ENCODE measurements at places on chromosomes 7 and 10.

GRCh38 chr7:157347217-157347904 is 10.6 kb downstream of the DNAJB6 start:
- no peak for DNase-seq

GRCh38 chr7:155897758-155898386 is 85.6 kb upstream of the SHH start:
- DNase-seq: no peak

DNA sequence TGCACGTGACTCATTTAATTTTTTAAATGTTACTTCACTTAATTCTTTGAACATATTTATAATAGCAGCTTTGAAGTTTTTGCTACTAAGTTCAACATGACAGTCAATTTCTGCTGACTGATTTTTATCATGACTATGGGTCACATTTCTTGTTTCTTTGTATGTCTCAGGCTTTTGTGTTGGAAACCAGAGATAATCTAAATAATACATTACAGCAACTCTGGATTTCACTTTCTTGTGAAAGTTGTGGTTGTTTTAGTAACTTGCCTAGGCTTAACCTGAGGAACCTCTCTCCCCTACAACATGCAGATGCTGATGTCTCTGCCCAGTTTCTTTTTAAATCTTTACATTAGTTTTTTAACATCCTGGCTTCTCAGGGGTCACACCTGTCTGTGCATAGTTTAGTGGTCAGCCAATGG is 180.8 kb downstream of the CCDC71L start:
- no peak for DNase-seq

- DNase-seq: no peak
Measured at GRCh38 chr7:143467724-143468123, 9.9 kb upstream of the TAS2R41 start.

DNA sequence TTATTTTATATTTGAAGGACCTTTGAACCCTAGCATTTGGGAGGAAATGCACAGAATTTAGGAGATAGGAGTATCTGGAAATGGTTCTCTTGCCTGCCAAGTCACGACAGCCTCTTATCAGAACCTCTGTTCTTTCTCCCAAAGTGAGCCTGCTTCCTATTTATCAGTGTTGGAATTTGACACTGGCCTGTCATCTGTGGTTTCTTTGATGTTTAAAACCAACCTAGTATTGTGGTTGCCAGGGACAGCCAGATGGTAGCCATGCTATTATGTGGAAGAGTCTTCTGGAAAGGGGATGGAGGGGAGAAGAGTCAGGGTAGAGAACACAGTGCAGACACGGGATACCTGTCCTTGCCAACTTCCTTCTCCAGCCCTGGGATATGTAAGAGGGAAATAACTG is 21.1 kb downstream of the ZNF282 start:
- DNase-seq: no peak

GRCh38 chr7:79785556-79785955 is 332.1 kb upstream of the MAGI2 start:
- no peak for DNase-seq

DNA sequence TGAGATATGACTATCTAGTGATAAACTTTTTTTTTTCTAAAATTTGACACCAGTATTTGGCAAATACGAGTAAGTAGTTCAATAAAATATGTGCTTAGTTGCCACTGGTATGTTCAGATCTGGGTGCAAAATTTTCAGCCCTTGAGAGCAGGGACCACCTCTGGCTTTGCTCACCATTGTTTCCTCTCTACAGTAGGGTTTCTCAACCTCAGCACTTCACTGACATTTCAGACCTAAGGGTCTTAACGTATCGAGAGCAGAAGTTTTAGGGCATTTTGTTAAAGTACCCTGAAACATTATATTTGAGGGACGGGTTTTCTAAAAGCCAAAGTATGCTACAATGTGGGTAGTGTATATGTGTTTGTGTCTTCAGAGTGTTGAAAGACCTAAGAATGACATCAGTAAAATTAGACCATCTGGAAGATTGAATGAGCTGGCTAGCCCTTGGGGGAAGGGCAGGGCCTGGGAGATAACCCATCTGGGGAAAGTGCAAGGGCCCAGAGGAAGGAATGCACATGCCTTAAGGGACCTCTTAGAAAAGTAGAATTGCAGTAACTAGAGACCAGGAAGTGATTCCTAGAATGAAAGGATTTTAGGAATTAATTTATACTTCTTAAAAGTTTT is 11.8 kb downstream of the BZW2 start:
- no peak for DNase-seq

DNA sequence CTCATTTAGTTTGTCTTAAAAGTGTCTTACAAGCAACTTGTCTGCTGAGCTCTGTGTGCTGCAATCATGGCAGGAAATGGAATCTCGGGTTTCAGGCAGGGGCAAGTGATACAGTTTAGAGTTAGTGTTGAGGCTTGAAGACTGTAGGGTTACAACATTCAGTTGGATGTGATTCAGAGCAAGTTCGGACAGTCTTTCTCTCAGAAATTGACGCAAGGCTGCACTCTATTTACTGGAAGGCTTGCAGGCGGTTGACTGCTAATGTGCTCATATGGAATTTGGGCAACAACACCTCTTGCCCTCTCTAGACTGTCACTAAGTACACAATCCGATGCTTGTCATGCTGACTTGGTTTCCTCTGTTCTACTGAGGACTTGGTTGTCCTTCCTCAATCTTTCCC is 161.7 kb upstream of the BMPER start:
- DNase-seq: no peak

DNA sequence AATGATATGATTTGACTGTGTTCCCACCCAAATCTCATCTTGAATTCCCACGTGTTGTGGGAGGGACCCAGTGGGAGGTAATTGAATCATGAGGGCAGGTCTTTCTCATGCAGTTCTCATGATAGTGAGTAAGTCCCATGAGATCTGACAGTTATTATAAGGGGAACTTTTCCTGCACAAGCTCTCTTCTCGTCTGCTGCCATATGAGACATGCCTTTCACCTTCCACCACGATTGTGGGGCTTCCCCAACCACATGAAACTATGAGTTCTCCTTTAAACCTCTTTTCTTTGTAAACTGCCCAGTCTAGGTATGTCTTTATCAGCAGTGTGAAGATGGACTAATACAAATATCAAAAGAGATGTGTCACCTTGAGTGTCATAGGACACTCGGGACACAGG is 502.7 kb upstream of the PODXL start:
- DNase-seq: no peak

GRCh38 chr7:106167439-106168136 is 55.5 kb upstream of the SYPL1 start:
- DNase-seq: no peak

GRCh38 chr10:49652421-49653272 is 26.8 kb upstream of the C10orf53 start:
- DNase-seq: no peak

GRCh38 chr7:106419455-106420182 is 134.8 kb upstream of the NAMPT start:
- no peak for DNase-seq
